ENCODE measurements at places on chromosomes 1 and 21. TPM values are rescaled to one million over a fixed set of nuclear protein-coding genes. Genes with fewer than 3 reads are reported as not detected.

OR2T35 gene
- total RNA-seq = not detected

IVL gene
- not detected for total RNA-seq

C1QB gene
- total RNA-seq = 310 TPM

PPM1J gene
- total RNA-seq = 4.3 TPM

OR2T11 gene
- total RNA-seq = not detected

FAM151A gene
- total RNA-seq = not detected

TARBP1 gene
- 23.2 TPM for total RNA-seq

VCAM1 gene
- total RNA-seq = 27.8 TPM

LRRC42 gene
- 18.7 TPM for total RNA-seq

WLS gene
- total RNA-seq = 81.5 TPM

LRRC71 gene
- 1.3 TPM for total RNA-seq

MYCL gene
- 0.45 TPM for total RNA-seq

PLA2G2F gene
- not detected for total RNA-seq

KRTAP19-4 gene
- total RNA-seq = not detected

OR6K3 gene
- not detected for total RNA-seq

GNG12 gene
- 123 TPM for total RNA-seq

UBL4B gene
- not detected for total RNA-seq

CRNN gene
- not detected for total RNA-seq

FMO1 gene
- total RNA-seq = 0.81 TPM

NEK2 gene
- total RNA-seq = 1.0 TPM

GSTM1 gene
- 63.8 TPM for total RNA-seq

OR2M2 gene
- not detected for total RNA-seq

SLC22A15 gene
- 6.6 TPM for total RNA-seq

C1orf56 gene
- total RNA-seq = 3.0 TPM

RIMS3 gene
- total RNA-seq = 16.7 TPM

Measured in aorta (tissue), 5 donors.